Activated T-cell treated with anti-CD3 and anti-CD28 coated beads for 1 hour (primary cell): ENCODE measurements at places on chromosomes 5 and 9.
A peak's percentile ranks its signal among the peaks of the same experiment; 100 is the strongest.

DNA sequence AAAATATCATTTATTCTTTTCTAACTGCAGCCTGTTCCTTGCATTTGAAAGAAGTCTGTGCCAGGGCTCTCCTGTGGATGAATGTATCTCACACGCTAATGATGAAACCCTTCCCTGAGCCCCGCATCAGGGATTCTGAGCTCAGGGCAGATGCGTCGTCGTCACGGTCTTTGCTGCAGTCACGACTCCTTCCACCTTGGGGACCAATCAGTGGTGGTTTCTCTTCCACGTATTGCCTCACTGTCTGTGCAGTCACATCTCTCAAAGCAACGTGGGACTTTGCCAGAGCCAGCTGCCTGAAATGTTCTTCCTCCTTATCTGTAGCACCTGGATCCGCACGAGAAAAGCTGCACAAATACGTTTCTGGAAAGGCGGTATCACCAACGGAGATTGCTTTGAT, 13.9 kb upstream of the UBE2QL1 start:
- DNase-seq = no peak

DNA sequence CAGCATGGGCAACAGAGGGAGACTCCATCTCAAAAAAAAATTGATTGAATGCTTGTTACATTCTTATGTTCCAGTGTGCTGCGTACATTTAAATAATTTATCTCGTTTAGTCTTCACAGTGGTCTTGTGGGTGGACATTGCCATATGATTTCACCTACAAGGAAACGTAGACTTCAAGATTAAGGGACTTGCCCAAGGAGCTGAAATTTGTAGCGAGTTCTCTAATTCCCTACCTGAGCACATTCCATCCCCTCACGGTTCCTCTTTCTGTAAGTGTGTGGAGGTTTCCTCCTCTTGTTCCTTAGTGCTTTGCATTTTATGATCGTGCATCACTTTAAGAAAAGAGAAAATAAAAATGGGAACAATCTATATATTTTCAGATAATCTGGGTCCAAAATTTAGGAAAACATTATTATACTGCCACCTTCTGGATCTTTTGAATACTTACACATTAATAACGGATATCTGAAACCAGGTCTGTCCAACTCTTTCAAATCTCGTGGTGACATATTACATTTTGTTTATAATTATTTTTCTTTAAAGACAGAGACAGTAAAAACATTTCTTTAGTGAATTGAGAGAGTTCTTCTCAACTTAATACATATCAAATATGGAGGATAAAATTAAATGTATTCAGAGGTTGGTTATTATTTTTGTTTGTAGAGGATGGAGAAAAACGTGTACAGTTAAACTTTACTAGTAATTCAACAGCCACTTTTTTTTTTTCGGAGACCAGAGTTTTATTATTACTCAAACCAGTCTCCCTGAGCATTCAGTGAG, 29.9 kb upstream of the C7 start:
- no peak for DNase-seq

DNA sequence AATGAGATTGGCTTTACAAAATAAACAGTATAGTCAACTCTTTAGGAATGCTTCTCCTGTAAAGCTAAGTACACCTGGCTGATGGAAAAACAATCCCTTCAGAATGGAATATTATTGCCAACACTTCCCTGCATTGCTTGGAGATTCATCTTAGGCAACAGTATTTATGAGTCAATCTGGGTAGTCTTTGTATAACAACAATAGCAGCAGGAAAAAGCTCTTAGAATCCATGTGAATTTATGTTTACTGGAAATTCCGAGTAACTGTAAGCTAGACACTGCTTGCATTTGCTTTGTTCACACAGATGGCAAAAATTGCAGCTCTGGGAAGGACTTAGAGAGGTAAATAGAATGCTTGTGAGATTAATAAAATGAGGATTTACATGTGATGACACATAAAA, 101.7 kb upstream of the NTRK2 start:
- DNase-seq = no peak

DNA sequence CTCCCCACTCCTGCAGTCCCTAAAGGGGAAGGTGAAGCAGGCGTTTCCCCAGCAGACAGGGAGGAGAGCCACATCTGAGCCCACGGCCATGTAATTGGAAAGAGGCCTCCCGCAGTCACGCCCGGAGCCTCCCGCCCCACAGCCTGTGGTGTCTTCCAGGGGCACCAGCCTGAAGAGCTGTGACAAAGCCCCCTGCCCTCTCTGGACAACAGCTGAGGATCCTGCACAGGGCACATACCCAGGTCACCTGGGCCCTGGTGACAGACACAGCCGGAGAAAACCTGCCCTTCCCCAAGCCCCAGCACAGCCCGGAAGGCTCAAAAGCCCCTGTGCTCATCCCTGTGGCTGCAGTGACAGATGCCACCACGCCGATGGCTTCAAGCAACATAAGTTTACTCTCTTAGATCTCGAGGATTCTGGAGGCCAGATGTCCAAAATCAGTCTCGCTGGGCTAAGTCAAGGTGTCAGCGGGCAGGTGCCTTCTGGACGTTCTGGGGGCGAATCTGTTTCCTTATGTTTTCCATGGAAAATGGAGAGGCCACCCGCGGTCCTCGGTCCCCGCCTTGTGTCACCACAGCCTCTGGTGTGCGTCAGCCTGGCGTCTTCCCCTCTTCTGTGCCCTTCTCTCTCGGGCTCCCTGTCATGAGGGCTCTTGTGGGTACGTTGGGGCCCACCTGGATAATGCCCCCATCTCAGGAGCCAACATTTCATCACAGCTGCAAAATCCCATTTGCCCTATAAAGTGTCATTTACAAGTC, 71.5 kb downstream of the PSMB7 start:
- no peak for DNase-seq

- peak; percentile 63 for DNase-seq
Measured at GRCh38 chr9:89408628-89409101, 89.2 kb downstream of the SEMA4D start.

- no peak for DNase-seq
Measured at GRCh38 chr9:4862506-4863250, 69.9 kb downstream of the RCL1 start.

DNA sequence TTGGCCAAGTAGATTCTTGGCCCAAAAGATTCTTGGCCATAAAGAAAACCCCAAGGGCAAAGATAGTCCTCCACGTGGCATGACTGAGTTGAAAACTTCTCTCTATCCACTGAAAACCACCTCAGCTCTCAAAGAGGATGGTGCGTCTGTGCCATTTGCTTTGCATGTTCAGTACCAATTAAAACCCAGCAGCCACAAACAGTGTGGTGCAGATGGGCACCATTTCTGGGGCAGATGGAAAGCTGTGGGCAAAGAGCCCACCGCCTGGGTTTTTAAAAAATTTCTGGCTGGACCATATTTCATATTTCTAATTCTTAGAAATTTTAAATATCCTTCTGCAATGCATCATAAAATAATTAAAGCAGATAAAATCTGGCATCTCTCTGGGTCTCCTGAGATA, 84.5 kb upstream of the PUM3 start:
- DNase-seq = no peak

DNA sequence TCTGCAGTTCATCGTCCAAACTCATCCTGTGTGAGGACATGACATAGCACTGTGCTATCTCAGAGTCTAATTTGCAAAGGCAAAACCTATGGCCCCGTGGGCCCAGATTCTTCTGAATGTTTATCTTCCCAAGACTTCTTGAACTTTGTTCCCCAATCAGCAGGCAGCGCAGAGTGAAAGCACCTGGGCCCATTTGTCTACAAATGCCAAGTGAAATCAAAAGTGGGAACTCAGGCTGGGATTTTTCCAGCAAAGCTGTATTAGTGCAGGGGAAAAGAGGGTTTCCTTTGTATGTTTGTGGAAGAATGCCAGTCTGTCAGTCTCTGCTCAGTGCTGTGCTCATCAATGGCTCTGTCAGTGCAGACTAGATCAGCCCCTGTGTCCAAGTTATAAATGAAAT, 55.8 kb downstream of the FOXD1 start:
- DNase-seq = no peak

DNA sequence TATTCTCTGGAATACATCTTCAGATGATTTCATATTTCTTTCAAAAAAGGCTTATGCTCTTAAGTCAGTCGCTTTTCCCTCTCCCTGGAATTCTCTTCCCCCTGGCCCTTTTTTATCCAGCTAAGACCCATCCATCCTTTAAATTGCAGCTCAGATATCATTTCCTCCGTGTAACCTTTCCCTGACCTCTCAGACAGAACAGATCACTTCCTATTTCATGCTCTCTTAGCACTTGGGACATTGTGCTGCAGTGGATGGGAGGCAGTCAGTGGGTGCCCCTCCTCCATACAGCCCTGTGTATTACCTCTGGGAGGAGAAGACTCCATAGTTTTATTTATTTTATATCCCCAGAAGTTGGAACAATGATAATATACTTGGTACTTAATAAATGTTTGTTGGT, 423.4 kb downstream of the ISL1 start:
- no peak for DNase-seq

GRCh38 chr5:5437227-5438172, 15.0 kb downstream of the ICE1 start:
- DNase-seq = no peak

GRCh38 chr9:127027694-127028093, 94.7 kb downstream of the ANGPTL2 start:
- DNase-seq = no peak

DNA sequence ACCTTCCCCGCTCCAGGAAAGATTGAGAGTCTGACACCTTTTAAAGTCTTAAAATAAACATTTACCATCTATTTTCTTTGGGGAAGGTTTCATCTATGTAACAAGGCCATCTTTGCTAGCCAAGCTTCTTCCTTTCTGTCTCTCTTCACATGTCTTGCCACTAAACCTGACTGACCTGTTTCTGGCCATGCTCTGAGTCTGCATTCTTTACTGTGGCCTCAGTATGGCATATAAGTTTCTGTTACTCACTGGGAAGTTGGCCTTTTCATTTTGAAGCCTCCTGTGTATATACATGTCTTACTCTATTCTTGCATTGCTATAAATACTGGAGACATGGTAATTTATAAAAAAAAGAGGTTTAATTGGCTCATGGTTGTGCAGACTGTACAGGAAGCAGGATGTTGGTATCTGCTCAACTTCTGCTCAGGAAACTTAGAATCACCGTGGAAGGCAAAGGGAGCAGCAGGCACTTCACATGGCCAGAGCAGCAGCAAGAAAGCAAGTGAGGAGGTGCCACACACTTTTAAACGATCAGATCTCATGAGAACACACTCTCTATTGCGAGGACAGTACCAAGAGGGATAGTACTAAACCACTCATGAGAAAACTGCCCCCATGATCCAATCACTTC, 48.1 kb downstream of the KCNV2 start:
- DNase-seq = no peak

- DNase-seq = no peak
Measured at GRCh38 chr5:100423330-100423729, 111.8 kb upstream of the FAM174A start.

DNA sequence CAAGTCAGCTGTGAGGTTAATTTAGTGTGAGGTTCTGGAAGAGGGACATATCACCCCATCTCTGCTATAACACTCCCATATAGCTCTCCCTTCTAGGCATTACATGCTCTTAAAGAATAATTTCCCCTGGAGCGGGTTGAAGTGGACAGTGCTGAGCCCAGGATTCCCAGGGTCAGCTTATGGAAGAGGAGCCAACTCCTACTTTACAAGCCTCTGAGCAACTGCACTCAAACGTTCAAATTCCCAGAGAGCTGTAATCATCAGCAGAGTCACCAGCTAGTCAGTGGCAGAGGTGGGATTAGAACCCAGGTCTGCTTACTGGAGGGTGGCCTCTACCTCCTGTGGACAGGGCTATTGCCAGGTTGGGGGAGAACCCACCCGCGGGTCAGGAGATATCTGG, 1.4 kb downstream of the NEURL1B start:
- no peak for DNase-seq

GRCh38 chr5:10194083-10194482, 55.6 kb downstream of the ATPSCKMT start:
- no peak for DNase-seq

- no peak for DNase-seq
Measured at GRCh38 chr5:129244478-129244877, 149.9 kb downstream of the ISOC1 start.

GRCh38 chr9:107518037-107518807, 28.7 kb upstream of the KLF4 start:
- no peak for DNase-seq

DNA sequence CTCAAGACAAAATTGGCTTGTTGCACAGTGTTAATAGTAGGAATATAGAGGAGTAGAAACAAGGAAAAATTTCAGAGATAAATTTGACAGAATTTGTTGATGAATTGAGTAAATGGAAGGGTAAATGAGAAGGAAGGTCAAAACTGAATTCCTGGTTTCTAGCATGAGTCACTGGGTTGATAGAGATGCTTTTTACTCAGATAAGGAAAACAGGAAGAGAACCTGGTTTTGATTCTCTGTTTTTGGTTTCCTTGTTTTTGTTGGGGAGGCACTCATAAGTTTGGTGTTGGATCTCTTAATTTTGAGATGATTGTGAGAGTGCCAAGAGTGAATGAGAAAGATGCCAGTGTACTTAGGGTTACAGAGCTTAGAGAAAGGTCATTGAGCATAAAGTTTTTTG, 7.1 kb downstream of the LRRC70 start:
- no peak for DNase-seq

DNA sequence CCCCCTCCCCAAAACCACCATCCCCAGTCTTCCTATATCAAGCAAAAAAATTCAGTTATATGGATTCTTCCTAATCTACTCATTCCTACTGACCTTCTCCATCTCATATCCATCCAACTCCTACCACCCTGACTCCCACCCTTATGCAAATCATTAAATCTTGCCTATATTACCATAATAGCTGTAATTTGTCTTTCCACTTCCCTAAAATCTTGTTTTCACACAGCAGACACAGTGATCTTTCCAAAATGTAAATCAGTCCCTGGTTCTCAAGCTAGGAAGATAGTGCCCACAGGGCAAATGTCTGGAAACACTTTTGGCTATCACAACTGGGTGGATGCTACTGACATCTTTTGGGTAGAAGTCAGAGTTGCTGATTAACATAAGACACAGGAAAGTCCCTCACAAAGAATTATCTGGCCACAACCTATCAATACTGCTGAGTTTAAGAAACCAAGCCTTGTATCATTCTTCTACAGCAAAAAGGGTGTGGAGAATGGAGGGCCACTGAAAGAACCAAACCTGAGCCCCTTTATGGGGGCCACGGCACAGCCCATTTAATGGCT, 1.4 kb downstream of the SRA1 start:
- no peak for DNase-seq

- no peak for DNase-seq
Measured at GRCh38 chr5:4942831-4943178, 197.3 kb upstream of the ADAMTS16 start.
